ENCODE measurements at places on chromosomes 1 and 21.

GRCh38 chr1:46489169-46489637 lies 433 bp upstream of the DMBX1 start:
- no peak for DNase-seq

- DNase-seq: no peak
Observed at GRCh38 chr1:36367798-36368197, 17.9 kb downstream of the STK40 start.

DNA sequence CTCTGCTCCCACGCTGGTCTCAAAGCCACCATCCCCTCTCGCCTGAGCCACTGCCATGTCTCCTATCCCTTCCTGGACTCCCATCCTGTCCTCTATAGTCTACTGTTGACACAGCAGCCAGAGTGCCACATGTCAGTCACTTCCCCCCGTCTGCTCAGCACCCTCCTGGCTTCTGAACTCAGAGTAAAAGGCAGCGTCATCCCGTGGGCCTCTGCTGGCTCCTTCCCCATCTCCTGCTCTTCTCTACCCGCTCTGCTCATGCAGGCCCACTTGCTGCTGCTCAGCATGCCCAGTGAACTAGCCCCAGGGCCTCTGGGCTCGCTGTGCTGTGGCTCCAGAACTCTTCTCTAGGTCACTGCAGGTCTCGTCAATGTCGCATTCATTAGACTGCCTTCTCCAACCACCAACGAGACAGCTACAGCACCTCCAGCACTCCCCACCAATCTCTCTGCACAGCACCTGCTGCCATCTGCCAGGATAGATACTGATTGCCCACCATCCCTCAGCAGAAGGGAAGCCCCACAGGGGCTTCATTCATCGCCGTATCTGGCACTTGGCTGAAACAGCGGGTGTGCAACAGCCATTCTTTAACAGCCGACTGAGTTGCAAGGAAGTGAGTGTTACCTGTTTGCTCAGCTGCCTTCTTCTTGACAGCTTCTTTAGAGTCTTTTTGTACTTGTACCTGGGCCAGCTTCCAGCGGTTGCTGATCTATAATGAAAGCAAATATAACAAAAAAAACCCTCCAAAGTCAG lies 11.8 kb upstream of the SRM start:
- no peak for DNase-seq

DNA sequence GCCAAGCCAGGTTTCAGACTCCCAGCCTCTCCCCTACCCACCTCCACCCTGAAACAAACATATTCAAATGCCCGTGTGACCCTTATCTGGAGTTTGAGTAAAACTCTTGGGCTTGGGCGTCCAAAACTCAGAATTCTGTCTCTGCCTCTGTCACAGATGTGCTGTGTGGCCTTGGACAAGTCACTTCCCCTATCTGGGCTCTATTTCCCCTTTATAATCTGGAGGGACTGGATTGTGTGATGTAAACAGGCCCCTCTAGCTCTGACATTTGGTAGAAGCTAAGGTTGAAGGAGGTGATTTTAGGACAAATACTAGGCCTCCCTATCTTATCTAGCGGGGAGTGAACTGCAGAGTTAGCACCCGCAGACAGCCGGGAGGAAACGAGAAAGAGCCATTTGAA lies 67.5 kb downstream of the IGSF21 start:
- no peak for DNase-seq

All from cardiac fibroblast (primary cell).